COR-L47 (cell line): ENCODE measurements at places on chromosomes 12 and 14.

DNA sequence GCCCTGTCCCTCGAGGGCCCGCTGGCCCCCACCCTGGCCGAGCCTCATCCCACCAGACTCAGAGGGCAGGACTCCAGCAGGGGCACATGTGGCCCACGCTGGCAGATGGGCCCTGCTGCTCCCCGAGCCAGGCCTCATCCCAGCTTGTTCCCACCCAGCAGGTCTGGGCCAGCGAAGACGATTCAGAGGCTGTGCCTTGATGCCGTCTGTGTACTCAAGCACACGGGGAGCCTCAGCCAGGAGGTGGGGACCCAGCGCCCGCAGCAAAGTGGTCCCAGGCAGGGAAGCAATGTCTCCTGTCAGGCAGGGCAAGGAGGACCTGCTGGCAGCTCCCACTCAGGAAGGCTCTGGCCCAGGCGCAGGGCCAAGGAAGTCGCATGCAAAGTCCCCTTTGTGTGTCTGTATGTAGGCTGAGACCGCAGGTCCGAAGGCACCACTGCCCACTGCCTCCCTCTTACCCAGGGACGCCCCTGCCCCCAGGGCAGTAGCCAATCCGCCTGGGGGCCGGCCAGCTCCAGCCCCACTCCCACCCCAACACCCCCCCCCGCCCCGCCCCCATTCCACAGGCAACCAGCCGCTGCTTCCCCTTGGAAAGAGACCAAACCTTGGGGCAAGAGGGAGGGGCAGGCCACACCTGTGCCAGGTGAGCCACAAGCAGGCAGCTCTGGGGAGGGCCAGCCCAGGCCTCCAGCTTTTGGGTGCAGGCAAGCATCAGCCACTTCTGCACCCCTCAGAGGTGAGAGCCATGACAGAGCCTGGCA lies 9.4 kb downstream of the DEGS2 start:
- peak; percentile 33 for DNase-seq

GRCh38 chr12:34292736-34293625 lies 270.7 kb downstream of the ALG10 start:
- peak; percentile 1 for DNase-seq

GRCh38 chr12:3049611-3050249 lies 27.4 kb upstream of the TSPAN9 start:
- no peak for DNase-seq

- no peak for DNase-seq
Measured at GRCh38 chr12:75481013-75481705, 604 bp downstream of the GLIPR1 start.

DNA sequence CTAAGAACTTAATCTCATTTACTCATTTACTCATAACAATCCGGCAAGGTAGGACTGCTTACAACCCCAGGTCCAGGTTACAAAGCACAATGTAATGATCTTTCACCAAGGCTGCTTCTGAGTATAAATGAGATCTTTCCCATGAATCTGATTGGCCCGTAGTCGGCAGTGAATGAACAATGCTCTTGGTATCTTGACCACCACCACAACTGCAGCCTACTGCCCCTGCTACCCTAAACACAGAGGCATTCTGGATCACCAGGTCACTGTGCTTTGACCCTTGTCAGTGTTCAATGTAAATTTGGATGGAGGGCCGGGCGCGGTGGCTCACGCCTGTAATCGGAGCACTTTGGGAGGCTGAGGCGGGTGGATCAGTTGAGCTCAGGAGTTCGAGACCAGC lies 15.9 kb downstream of the FAM181A start:
- DNase-seq: no peak

GRCh38 chr12:110355073-110355472 lies 48.4 kb downstream of the ANAPC7 start:
- no peak for DNase-seq

- DNase-seq: no peak
Measured at GRCh38 chr12:107322063-107322462, 228.7 kb upstream of the CRY1 start.

GRCh38 chr12:30877105-30877875 lies 49.3 kb upstream of the TSPAN11 start:
- DNase-seq: peak; percentile 26

DNA sequence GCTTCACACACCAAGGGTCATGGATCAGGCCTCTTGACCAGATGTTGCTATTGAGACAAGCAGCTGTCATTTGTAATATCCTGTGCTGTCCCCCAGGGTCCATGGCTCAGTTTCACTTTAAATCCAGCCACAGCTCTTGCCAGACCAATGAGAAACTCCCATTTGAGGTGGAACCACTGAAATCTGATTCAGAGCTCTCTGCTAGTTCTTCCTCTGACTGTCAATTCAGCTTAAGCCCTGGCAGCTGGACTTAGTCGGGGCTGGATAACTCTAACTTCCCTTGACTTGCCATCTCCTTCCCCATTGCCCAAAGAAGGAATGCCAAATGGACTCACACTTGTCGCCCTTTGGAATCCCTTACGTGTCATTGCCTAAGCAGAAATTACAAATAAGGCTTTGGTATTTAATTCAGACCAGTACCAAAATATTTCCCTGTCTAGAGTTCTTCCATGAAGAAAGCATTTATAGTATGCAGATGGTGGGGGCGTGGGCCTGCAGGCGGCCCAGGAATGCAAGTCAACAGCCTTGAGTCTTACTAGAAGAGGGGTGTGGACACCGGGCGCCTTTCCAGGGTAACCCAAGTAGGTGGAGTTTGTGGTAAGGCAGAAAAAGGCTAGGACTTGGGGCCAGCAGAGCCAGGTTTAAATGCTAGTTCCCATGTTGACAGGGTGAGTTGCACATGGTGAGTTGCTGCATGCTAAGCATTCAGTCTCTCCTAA lies 96.9 kb upstream of the TMPO start:
- DNase-seq: no peak

- no peak for DNase-seq
Measured at GRCh38 chr12:107144990-107145389, 51.6 kb upstream of the CRY1 start.

GRCh38 chr12:132803125-132803524 lies 25.5 kb downstream of the GOLGA3 start:
- no peak for DNase-seq

- no peak for DNase-seq
Measured at GRCh38 chr14:94568186-94568585, 6.9 kb downstream of the SERPINA4 start.

GRCh38 chr12:75765170-75766059 lies 254.0 kb upstream of the KRR1 start:
- no peak for DNase-seq

- DNase-seq: no peak
Measured at GRCh38 chr12:68043435-68043834, 54.2 kb downstream of the IFNG-AS1 start.
